ENCODE measurements at places on chromosomes 6 and 20. TPM values are rescaled to one million over a fixed set of nuclear protein-coding genes. Genes with fewer than 3 reads are reported as not detected.

OR2H2 gene
- not detected for polyA plus RNA-seq

FAM110A gene
- polyA plus RNA-seq = 8.1 TPM

SFTA2 gene
- polyA plus RNA-seq = not detected

NOX3 gene
- not detected for polyA plus RNA-seq

SLC22A16 gene
- polyA plus RNA-seq = not detected

TMEM244 gene
- polyA plus RNA-seq = 1.2 TPM

RAET1L gene
- not detected for polyA plus RNA-seq

TDP2 gene
- 62.2 TPM for polyA plus RNA-seq

ABHD16B gene
- polyA plus RNA-seq = not detected

POM121L2 gene
- not detected for polyA plus RNA-seq

WFDC12 gene
- not detected for polyA plus RNA-seq

FNDC11 gene
- polyA plus RNA-seq = 0.41 TPM

ARHGAP40 gene
- not detected for polyA plus RNA-seq

BPI gene
- polyA plus RNA-seq = not detected
